ENCODE measurements at places on chromosomes 2 and 18.

- DNase-seq = no peak
Observed at GRCh38 chr2:120831086-120831485, 95.4 kb downstream of the GLI2 start.

GRCh38 chr2:5412001-5412400 is 280.2 kb upstream of the SOX11 start:
- DNase-seq = no peak

DNA sequence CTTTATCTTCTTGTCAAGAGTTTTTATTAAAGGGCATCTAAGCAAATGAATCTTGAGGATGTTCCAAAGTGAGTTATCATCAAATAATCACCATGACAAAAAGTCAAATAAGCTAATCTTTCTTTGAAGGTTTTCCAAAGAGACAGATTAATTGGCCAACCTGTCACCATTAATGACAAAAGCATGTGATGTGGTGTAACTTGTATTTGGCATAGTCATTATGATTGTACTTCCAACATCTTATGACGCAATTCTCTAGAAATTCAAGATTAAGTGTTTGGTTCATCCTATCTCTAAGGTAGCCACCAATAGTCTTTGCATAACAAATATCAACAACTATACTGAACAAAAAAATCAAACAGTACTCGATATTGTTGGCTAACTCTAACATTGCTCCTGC is 28.6 kb downstream of the RBMS1 start:
- DNase-seq = no peak

DNA sequence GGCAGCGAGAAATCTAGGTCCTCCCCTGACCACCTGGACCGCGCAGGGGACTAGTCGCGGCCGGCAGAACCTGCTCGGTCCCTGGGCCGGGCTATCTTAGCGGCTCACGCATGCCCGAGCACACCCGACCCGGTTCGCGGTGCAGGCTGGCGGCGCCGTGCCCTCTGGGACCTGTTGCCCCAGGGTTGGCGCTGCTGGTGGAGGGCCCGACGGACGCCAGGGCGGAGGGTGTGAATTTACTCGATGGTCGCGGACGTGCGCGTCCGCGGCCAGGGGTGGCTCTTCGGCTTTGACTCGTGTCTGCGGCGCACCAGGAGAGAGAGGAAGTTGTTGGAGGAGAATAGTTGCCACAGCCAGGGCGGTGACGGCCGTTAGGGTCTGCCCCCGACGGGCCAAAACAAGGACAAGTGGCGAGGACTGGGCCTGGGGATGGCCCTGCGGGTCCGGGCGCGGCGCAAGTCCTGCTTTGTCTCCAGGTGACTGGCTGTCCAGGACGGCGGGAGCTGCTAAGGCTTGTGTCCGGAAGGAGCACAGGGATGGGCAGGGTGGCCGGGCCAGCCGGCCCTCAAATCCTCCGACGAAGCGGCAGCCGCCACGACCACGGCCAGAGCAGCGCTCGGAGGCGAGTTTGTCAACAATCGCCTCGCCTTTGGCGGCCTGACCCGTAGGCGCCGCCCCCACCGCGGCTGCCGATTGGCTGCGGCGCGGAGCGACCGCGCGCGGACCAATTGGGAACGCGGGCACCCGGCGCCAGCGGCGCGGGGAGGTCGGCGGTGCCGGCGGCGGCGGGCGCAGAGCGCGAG is 1.3 kb downstream of the BCL2L11 start:
- DNase-seq = peak; percentile 84

DNA sequence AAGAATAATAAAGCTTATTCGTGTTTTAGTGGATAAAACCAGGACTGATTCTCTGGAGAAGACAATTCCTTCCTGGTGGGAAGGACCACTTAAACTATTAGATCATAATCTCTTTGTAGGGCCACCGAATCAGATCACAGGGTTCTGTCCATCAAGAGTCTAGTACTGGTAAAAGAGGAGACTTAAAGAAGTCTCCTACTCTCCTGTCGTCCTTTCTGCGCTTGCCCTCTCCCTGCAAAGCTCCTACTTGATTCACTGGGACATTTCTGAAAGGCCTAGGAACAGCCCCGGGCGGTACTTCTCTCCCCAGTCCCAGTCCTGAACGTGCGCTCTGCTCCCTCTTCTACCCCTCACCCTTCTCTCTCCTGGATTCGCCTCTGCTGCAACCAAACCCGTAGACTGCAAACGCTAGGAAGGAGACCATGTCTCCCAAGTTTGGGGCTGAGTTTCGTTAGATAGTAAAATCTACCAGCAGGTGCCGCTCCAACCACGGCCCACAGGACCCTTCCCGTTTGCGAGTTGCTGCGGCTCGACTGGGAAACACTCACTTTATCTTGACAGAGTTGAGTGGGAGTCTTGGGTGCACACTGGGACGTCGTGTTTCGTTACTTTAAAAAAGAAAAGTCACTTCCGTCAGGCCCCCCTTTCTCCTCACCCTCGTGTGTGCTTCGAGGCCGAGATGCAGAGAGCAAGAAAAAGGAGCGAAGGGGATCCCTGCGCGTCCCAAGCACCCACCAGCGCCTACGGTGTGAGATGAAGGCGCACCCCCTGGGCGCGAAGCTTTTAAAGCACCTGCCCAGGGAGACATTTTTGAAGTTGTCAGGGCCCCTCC is 923 bp downstream of the FIGLA start:
- DNase-seq = peak; percentile 78

DNA sequence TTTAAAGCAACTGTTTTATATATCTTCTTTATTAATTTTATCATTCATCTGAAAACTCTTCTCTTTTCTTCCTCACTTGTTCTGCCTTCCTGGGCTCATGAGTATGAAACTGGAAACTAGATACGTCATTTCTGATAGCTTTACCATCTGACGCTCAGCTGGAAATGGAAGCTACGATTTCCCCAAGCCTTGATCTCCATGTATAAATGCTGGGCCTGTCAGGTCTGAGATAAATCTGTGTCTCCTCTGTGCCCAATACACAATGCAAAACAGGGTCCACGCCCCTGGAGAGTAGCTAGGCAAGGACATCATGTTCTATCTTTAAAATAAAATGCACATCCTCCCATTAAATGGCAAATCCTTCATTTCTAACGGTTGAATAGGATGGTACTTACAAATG is 238.4 kb downstream of the AFF3 start:
- DNase-seq = no peak
